ENCODE measurements at places on chromosomes 2 and 18.

DNA sequence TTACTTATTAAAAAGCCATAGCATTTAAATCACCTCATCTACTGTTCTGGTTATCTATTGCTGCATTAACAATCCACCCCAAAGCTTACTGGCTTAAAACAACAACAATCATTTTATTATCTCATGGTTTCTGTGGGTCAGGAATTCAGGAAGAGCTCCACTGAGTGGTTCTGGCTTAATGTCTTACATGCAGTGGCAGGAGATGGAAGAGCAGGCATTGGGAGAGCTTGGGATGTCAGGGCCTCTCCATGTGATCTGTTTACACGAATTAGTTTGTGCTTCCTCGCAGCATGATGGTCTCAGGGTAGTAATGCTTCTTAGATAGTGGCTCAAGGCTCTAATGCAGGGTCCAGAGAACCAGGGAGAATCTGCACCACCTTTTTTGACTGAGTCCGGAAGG, 14.4 kb upstream of the REL start:
- no peak for DNase-seq

DNA sequence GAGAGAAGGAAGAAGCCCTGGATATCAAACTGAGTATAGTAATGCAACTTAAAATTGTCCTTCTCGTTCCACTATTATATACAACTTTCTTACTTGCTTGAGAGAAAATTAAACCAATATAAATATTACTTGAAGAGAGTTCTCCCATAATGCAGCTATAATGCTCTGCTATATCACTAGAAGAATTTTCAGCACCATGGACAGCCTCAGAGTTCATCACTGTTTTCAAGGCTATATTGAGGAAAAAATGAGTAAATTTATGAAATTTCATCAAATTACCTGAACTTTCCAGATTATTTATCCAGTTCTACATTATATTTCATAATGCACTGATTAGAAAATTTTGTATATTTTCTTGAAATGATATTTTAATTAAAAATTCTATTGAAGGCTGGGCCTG, 1053.5 kb upstream of the FAM98A start:
- DNase-seq, result no peak

DNA sequence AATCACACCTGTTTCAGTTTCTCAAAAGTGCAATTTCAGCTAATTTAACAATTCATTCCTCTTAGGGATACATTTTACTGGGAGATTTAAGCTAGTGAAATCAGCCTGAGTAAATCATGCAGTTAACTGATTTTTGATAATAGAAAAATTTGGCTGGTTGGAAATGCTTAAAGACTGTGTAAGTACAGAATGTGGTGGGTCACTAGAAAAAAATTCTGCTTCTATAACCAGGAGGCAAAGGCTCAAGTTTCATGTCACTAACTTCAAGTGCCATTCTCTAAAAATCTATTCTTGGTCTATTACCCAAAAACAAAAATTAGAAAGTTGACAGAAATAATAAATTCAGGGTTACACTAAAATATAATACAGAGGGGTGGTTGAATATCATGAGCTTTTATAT, 271.3 kb downstream of the CCDC178 start:
- DNase-seq, result no peak

GRCh38 chr2:113039719-113040118, 12.9 kb downstream of the IL36B start:
- no peak for DNase-seq

- DNase-seq, result no peak
These were observed 441.5 kb upstream of the TNP1 start for GRCh38 chr2:217301142-217301925.

Data from activated T-cell treated with anti-CD3 and anti-CD28 coated beads, Interleukin-2, amount 50 U/mL, for 72 hours (primary cell).